Naive thymus-derived CD4-positive, alpha-beta T cell (primary cell): ENCODE measurements at places on chromosomes 7 and 10. TPM values are rescaled to one million over a fixed set of nuclear protein-coding genes. Genes with fewer than 3 reads are reported as not detected.

SMO gene
- polyA plus RNA-seq: not detected

CFAP43 gene
- not detected for polyA plus RNA-seq

GPR15LG gene
- polyA plus RNA-seq: not detected

DNA sequence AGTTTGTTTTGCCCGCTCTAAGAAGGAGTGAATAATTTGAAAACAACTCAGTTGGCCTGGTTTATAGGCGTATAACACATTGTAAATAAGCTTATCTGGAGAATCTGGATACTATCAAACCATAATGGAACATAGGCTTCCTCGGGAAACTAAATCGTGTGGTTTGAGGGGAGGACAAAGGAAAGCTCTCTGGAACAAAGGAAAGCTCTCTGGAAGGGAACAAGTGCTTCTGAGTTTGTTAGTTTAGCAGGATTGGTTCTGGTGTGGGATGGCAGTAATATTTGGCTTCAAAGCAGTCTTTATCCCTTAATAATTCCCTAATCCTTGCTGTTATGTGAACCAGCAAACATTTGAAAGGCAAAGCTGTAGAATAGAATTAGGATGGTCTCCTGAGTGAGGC lies 15.0 kb upstream of the SLK start:
- DNase-seq: no peak
- H3K36me3 ChIP-seq: no peaks in the 10 kb centered on the region
- H3K27me3 ChIP-seq: no peaks in the 10 kb centered on the region
- no peaks in the 10 kb centered on the region for H3K4me1 ChIP-seq
- no peak overlapping the region for H3K27ac ChIP-seq

GRCh38 chr7:123338688-123339087 lies 138.9 kb upstream of the SLC13A1 start:
- no peaks in the 10 kb centered on the region for H3K36me3 ChIP-seq
- no peaks in the 10 kb centered on the region for H3K4me1 ChIP-seq
- H3K27ac ChIP-seq: no peak overlapping the region
- no peaks in the 10 kb centered on the region for H3K27me3 ChIP-seq

DNA sequence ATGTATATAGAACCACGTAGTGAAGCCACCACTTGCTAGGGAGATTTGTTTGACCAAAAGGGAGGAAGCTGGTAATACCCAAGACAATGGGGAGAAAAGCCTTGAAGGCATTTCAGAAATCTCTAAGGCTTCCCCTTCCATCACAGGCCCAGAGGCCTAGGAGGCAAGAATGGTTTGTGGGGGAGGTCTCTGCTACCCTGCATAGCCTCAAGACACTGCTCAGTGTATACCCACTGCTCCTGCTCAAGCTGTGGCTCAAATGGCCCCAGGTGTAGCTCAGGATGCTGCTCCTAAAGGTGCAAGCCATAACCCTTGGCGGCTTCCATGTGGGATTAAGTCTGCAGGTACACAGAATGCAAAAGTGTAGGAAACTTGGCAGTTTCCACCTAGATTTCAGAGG lies 1105.8 kb downstream of the GATA3 start:
- H3K27ac ChIP-seq: no peak overlapping the region
- no peaks in the 10 kb centered on the region for H3K36me3 ChIP-seq
- H3K27me3 ChIP-seq: no peaks in the 10 kb centered on the region
- no peak for DNase-seq
- H3K4me1 ChIP-seq: no peaks in the 10 kb centered on the region

DNA sequence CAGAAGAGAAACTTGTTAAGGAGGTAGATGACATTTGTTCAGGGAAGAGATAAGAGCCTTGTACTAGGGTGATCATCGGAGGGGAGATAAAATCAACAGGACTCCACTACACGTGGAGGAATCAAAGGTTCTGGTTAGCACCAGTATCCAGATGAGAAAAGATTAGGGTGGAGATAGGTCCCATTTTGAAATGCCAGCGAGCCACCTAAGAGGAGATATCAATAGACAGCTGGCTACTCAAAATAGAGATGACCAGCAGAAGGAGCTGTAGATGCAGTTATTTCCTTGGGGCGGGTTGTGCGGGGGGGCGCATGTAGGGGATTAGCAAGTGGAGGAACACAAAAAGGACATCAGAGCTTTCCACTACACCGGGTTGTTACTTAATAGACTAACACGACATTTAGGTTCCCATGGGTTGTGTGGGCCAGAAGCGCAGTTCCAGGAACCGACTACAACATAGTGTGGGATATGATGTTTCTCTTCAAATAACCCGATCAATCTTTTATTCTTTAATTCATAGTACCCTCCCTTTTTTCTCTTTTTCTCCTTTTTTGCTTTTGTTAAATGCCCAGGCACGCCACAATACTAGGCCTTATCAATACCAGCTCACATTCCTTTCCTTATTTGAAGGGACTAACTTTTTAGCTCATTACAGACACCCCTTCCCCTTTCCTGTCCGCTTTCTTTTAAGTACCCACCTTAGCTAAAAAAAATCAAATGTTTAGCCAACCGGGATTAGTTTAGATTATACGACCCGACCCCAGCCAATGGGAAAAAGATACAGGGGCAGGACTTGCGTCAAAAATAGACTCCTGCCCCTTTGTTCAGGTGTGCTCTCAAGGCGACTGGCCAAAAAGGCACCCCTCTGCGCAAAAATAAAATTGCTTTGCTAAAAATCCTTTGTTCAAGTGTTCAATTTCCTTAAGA lies 2.0 kb upstream of the KIF11 start:
- DNase-seq: no peak
- H3K4me3 ChIP-seq: peak overlapping the region; percentile 83
- no peaks in the 10 kb centered on the region for H3K36me3 ChIP-seq
- H3K4me1 ChIP-seq: peaks cover 12% of the 10 kb centered on the region

DNA sequence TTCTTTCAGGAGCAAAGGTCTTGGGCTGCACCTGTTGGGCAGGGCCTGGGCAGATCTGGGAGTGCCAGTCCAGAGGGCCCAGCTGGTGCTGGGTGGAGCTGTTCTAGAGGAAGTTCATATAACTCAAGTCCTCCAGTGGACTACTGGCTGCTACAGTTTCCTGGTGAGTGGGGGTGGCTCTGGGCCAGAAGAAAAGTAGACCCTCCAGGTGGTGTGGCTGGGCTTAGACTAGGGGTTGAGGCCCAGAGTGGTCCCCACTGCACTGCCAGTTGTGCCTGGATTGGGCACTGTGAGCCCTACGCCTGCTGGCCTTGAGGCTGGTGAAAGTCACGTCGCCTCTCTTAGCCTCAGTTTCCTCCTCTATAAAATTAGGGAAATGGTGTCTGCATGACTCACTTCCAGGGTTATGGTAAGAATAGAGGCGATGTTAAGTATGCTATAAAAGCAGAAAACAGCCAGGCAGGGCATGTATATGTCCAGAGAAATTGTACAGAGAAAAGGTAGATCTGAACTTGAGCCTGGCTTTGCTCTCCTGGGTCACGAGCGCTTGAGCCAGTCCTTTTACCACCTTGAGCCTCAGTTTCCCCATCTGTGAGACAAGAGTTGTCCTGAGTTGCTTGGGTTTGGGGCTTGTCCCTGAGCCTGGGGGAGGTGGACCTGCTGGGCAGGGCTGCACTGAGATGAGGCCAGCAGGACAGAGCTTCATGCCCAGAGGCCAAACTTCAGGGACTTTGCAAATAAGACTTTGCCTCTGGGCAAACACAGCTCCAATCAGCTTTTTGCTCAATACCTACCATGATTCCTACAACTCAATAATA lies 3.8 kb upstream of the CLDN3 start:
- H3K27ac ChIP-seq: no peak overlapping the region
- H3K4me1 ChIP-seq: no peaks in the 10 kb centered on the region
- H3K4me3 ChIP-seq: no peak overlapping the region
- H3K27me3 ChIP-seq: no peaks in the 10 kb centered on the region
- no peaks in the 10 kb centered on the region for H3K36me3 ChIP-seq

GRCh38 chr10:69856601-69857166 lies 55.0 kb downstream of the COL13A1 start:
- no peaks in the 10 kb centered on the region for H3K27me3 ChIP-seq
- no peaks in the 10 kb centered on the region for H3K4me1 ChIP-seq
- DNase-seq: no peak
- no peak overlapping the region for H3K27ac ChIP-seq

DNA sequence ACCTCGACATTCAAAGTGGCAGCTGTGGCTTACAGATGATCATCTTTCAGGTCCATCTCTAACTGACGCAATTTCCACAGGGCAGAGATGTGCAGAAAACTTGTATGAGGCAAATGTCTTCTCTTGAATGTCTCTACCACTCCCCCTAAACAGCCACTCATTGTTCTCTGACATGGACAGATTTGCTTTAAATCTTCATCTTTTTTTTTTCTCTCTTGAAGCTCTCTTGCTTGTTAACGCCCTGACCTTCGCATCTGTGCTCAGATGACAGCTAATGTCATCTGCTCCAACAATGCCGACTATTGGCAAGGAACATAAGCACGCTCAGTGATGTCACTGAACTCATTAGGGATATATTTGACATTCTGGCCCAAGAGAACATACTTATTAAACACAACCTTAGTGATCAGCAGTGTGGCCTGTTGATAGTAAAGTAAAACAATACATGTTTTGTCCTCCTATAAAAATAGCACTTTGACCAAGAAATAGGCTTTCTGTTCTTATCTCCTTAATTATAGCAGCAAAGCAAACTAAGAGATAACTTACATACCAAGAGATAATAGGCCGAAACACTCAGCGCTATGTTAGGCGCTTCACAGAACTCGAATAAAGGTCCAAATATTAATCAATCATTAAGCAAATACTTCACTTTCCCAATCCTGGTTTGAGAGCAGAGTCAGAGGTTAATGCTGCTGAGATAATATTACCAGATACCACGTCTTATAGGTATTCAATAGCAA lies 583.5 kb downstream of the PARD3 start:
- H3K4me3 ChIP-seq: no peak overlapping the region
- H3K4me1 ChIP-seq: no peaks in the 10 kb centered on the region
- DNase-seq: no peak

GRCh38 chr7:51301806-51302205 lies 14.8 kb downstream of the COBL start:
- no peaks in the 10 kb centered on the region for H3K4me1 ChIP-seq
- H3K27ac ChIP-seq: no peak overlapping the region
- DNase-seq: no peak
- H3K27me3 ChIP-seq: no peaks in the 10 kb centered on the region
- H3K4me3 ChIP-seq: no peak overlapping the region

DNA sequence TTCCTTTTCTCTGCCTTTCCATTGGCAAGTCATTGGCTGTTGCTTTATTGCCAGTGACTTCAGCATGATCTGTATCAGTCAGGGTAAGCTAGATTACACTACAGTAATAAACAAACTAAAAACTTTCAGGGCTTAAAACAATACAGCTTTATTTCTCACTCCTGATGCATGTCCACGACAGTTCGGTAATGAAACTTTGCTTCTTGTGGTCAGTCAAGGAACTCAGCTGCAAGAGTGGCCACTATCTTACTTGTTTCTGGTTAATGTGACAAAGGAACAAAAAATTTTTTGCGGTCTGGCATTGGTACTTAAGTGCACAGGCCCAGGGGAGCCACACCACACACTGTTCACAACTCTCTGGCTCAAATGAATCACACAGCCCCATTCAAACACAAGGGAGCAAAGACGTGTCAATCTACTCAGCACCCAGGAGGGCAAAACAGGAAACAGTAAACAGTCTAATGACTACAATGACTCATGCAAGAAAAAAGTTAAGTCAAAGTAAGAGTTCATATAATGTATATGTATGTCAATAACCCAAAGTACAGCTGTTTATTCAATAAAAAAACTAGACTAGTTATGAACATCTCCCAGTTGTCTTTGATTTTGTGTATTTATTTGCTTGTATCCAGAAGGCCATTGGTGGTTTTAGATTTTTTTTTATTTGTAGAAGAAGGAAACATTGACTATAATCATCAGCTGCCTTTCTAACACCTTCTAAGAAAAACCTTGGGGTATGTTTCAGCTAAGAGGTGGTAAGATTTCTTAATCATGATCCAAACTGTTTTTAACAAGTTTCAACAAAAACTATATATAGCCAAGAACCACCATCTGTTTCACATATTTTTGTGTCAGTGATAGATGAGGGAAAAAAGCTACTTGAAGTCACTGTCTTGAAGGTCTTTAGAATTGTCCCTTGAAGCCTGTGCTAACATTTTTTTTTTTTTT lies 134.4 kb upstream of the FAM3C start:
- peaks cover 6% of the 10 kb centered on the region for H3K4me1 ChIP-seq
- H3K27me3 ChIP-seq: no peaks in the 10 kb centered on the region
- H3K4me3 ChIP-seq: no peak overlapping the region
- no peaks in the 10 kb centered on the region for H3K36me3 ChIP-seq
- no peak for DNase-seq

- DNase-seq: no peak
- H3K27ac ChIP-seq: no peak overlapping the region
- no peaks in the 10 kb centered on the region for H3K36me3 ChIP-seq
- peaks cover 15% of the 10 kb centered on the region for H3K4me1 ChIP-seq
Measured at GRCh38 chr7:76009672-76010600, 15.5 kb upstream of the TMEM120A start.
